ENCODE measurements at places on chromosomes 2 and 18.

GRCh38 chr2:64338910-64339500 lies 115.0 kb upstream of the LGALSL start:
- DNase-seq: no peak

DNA sequence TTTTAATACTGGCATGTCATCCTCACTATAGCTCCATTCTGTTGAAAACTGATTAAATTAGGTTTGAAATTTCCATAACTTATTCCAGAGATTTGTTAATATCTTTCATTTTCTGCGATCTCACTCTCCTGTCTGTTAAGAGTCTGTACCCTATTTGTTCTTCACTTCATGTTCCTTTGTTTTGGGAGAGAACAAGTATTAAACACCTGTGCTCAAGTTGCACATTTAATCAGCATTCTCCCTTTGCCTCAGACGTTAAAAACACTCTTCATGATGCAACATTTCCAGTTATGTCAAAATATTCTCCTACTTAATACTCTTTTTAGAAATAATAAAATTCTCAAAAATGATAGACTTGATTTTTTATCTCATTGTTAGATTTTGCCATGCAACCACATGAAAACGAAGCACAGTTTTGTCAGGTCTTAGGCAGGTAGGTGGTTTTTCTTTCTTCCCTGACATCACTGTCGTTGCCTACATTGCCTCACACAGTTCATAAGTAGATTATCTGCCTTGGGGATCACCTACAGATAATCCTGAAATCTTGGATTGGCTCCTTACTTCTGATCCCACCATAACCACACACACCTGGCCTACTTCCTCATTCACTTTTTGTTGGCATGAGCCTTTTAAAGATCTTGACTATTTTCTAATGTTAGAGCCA lies 109.9 kb downstream of the GAREM1 start:
- DNase-seq: no peak

- DNase-seq: no peak
Observed at GRCh38 chr2:142834021-142834420, 43.4 kb upstream of the KYNU start.

DNA sequence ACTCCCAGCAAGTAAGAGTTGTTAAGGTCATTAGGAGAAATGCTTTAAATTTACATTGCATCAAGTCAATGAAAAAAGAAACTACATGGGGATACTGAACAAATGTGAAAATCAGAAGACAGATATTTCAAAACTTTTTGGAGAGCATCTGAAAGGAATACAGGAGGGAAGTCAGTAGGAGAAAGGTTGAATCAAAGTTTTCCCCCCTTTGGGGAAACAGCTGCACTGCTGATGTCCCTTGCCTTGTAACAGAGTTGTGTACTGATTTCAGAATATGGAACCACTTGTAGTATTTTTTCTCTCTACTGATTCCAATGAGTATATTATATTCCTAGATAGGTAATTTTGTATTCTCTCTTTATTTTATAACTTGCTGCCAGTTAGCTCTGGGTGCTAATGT lies 592.5 kb upstream of the ZEB2 start:
- no peak for DNase-seq

GRCh38 chr18:79947881-79948610 lies 3.4 kb downstream of the SLC66A2 start:
- DNase-seq: no peak

DNA sequence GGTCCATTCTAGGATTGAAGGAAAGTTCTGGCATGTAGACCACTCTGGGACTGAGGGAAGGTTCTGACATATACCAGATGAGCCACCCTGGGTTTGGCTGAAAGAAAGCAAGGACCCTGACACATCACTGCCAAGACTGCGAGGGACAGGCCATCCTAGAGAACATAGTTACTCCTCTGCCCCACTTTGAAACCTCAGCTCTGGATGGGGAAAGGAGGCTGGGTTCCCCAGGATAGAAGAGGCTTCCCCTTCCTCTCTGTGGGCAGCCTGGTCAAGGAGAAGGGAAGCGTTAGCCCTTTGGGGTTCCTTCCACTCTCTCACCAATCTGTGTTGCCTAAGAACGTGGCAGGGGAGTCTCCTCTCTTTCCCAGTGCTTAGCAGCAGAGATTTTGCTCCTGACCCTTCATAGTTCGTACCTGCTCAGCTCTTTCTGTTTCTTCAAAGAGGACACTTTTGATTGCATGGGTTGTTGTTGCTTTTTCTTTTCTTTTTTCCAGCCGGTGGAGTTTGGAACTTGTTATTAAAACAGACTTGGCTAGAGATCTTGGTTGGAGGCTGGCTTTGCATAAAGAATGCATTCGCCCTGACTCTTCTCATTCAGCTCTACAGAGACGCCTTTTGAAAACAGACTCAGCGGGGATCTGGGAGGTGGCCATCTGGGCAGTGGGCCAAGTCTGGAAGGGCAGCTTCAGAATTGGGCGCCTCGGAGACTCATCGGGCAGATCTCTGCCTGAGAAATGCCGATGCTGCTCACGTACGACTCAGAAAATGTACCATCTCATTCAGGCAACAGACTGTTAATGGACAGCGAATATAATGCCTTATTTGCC lies 166.1 kb downstream of the CLIP4 start:
- DNase-seq: peak; percentile 88

- no peak for DNase-seq
Observed at GRCh38 chr2:74471332-74472065, 981 bp downstream of the MRPL53 start.

DNA sequence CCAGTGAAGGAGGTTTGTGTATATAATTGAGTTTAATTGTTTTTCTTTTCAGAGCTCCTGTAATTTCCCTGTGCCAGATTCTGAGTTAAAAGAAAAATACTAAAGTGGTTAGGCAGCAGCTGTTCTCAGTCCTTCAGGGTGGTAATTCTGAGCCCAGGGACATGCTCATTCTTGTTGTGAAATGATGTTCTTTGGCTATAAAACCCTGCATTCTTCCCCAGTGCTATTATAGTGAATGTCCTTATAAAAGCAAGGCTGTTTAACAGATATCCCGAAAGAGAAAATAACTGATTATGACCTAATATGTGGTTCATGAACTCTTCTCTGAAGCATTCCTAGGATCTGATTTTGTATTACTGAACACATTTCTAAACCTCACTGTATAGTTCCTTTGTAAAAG lies 34.0 kb downstream of the ADAM23 start:
- peak; percentile 68 for DNase-seq

DNA sequence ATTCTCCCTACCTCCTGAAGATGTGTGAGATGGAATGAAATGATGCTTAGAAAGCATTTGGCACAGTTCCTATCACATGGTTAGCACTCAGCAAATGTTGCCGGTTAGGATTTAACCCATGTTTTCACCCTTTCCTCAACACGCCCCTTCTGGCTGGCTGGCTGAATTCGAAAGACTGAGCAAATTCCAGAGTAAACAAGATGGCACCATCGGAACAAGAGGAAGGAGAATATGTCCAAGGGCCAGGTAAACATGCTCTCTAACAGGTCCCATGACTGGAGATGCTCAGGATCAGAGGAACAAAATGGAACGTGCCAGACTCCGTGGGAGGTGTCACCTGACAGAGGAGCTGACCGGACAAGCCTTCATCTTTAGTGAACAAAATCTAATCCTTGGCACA lies 145.6 kb downstream of the ANKRD44 start:
- DNase-seq: no peak

- DNase-seq: no peak
Observed at GRCh38 chr18:60038731-60039130, 138.9 kb downstream of the PMAIP1 start.

DNA sequence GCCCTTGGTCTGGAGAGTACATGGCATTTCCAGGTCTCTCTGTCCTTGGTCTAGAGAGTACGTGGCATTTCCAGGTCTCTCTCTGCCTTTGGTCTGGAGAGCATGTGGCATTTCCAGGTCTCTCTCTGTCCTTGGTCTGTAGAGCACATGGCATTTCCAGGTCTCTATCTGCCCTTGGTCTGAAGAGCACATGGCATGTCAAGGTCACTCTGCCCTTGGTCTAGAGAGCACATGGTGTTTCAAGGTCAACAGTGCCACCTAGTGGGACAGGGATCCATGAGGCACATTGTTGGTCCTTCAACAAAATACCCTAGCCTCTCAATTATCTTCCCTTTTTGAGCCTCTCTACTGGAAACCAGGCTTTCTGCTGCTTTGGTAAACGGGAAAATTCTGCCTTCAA lies 250.2 kb downstream of the OTX1 start:
- DNase-seq: no peak

Data from COR-L47 (cell line).